ENCODE measurements at places on chromosomes 13 and 19.

GRCh38 chr13:113648216-113648610 is 9.8 kb downstream of the ATP4B start:
- no peak for DNase-seq

DNA sequence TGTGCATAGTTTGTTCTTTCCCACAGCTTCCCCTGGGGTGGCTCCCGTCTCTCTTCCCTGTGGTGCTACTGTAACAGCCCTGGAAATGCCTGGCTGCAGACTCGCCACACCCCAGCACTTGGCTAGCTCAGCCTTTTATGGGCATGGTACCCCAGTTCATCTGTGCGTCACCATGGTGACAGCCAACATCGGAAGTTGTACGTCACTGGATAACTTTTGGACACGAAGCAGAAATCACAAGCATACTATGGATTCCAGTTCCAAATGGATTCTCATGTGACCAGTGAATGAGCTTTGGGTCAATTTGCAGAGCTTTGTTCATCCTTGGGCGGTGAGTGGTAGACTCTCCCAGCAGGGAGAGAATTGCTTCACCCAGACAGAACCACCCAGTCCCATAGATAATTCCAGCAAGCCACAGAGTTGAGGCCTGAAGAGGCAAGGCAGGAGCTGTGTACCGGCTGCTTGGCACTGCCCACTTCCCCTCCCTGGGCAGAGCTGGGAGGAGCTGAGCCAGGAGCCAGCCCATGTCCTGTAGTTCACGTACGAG is 54.4 kb downstream of the COL4A2 start:
- DNase-seq: peak; percentile 66

GRCh38 chr19:22622901-22623840 is 11.0 kb upstream of the ZNF492 start:
- peak; percentile 16 for DNase-seq

DNA sequence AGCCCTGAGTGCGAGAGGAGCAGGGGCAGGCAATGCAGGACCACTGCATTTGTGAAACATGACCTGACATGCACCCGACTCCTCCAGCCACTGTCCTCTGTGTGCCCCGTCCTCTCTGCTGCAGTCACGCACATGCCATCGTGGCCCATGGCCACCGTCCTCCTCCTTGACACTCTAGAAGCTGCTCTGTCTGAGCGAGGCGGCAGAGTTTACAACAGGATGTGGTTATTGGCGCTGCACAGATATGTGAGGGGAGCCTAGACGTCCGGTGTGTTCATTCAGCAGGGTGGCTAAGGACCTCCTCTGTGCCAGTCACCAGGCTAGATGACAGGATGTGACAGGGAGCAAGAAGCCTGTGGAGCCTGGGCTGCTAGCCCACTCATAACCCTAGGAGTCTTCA is 277.8 kb downstream of the FOXO1 start:
- DNase-seq: peak; percentile 15

DNA sequence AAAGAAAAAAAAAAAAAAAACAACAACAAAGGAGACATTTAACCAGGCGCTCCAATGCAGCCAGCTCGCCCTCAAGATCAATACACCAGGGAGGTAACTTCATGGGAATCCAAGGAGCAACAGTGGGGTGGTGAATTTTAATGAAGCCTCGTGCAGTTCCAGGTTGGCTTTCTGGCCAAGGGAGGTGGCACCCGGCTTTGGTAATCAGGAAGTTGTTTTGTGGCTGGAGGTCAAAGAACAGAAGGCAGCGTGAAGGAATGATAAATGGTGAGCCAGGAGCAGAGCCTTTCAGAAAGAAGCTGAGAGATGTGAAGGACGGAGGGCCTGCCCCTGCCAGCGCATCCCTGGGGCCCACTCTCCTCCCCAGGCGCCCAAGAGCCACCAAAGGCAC is 188.2 kb upstream of the TSC22D1 start:
- peak; percentile 35 for DNase-seq

DNA sequence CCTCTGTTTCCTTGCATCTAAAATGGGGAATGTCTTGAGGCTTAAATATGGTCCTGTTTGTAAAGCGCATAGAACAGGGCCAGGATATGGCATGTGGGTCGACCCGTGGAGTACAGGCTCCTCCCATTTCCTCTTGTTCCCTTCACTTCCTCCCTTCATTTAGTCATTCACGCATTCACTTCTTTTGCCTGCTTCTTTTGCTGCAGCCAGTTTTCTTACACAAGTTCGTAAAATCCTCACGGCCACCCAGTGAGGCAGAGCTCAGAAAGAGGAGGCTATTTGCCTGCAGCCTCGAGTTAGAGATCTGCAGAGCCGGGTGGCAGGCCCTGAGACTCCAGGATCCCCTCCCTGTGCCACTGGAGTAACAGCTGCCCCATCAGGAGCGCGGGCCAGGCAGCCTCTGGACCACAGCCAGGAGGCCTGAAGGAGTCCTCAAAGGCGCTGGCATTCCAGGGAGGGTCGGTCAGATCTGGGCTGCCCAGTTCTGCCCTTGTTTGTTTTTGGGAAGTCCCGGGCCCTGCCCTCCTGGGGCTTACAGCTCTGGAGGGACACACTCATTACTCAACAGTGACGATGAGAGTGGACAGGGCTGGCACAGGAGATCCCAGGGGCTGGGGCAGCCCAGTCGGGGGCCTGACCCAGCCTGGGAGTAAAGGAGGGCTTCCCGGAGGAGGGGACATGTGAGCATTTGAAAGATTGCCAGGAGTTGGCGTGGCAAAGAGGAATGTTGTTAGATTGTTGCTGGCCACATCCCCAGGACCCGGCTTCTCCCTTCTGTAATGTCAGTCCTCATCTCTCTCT is 4.6 kb downstream of the PPP5C start:
- peak; percentile 77 for DNase-seq

All from astrocyte of the hippocampus (primary cell).